ENCODE measurements at places on chromosomes 6 and 20. TPM values are rescaled to one million over a fixed set of nuclear protein-coding genes. Genes with fewer than 3 reads are reported as not detected.

- DNase-seq = no peak
Observed at GRCh38 chr6:30480536-30481156, 8.7 kb upstream of the HLA-E start.

DNA sequence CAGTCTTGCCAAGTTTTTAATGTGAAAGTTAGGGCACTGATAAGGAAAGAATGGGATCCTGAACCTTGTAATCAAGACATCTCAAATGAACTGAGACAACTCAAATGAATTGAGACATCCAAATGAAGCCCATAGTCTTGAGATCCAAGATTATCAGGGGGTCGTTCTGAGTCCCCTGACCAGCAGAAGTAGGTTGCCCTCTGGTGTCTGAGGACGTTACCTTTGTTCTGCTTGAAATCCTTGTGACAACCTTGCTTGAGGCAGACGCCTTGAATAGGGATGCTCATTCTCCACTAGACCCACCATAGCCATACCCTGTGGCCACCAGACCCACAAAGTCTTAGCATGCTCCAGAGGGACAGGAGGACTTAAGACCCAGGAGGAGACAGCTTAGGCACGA is 37.7 kb downstream of the ZBTB9 start:
- DNase-seq = peak; percentile 56

GRCh38 chr6:88631830-88632229 is 331.6 kb downstream of the RNGTT start:
- peak; percentile 49 for DNase-seq

TRIM15 gene
- not detected for total RNA-seq

EFCAB8 gene
- total RNA-seq = not detected

DNA sequence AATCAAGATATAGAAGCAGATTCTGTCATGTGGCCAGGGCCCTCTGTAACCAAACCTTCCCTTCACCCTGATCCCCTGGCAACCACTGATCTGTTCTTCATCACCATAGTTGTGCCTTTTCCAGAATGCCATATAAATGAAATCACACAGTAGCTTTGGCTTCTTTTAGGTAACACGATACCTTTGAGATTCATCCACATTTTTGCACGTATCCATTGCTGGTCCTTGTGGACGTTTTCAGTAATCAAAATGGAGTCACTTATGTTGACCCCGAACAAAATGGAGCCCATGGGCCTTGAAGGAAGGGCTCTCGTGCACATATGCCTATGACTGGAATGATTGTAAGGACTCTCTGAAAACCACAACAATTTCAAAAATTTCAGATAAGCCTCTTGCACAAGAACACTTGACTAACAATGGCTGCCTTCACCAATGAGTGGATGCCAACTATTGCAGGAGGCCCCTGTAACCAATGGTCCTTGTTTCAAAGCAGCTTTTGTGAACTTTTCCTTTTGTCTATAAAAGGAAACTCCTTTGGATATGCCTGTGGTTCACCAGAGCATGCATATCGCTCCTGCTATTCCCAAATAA is 84.3 kb upstream of the RALY start:
- DNase-seq = no peak

DNA sequence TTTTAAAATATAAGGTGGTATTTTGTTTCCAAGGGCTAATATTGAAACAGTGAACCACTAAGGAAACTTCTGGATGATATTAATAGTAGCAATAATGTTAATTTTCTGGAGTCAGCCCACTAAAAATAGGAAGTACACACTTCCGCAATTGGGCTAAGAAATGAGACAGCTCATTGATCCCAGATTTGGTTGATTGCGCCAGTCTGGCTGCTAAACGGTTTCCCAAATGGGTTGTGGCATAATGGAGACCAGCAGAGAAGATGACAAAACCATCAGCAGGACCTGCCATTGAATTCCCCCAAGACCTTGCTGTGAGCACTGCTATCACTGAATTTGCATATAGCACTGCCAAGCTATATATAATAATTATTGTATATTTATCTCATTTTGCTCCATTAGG is 71.2 kb upstream of the SGK1 start:
- DNase-seq = no peak

DNA sequence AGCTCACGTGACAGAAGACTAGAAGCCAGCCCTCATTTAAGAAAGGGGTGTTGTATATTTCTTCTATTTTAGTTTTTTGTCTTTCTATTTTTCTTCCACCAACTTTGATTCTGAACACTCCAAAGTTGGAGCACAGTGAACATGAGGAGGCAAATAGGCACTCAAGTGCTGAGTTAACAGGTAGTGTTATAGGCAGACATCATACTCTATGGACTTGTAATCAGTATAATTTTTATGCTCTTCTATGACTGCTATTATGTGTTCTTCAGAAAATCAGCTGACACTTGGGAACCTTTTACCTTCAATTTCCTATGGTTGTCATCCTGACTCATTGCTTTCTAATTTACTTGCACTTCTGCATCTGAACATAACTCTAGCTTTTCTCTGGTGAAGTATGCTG is 396.3 kb upstream of the EYS start:
- DNase-seq = no peak

DNA sequence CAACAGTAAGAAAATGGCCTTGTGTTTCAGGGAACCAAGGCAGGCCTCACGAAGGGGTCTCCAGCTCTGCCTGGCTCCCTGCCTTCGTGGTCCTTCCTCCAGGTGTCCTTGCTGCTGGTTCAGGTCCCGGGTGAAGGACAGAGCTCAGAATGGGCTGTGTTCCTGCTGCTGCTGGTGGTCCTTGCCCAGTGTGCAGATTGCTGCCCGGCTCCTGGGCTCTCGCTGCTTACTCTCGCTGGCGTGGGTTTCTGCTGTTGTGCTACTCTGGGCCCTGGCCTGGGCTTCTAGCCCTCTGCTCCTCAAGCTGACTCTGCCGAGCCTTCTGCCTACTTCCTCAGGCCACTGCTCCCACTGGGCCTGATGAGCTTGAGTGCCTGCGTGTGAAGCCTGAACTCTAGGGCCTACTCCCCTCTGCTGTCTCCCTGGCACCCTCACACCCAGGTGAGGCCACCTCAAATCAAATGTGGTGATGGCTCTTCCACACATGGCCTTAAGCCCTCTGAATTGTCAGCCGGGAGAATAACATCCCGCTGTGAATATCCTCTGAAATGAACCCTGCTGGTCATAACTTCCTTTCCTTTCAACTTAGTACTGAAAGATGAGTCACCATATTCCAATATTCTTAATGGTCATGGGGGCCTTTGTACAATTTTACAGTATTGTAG is 171.6 kb downstream of the FOXC1 start:
- DNase-seq = no peak

CLIC5 gene
- 0.08 TPM for total RNA-seq

MANEA gene
- total RNA-seq = 13.2 TPM

BMP7 gene
- total RNA-seq = 3.7 TPM

GRCh38 chr6:63897459-63897858 is 261.9 kb downstream of the PHF3 start:
- DNase-seq = no peak

DNA sequence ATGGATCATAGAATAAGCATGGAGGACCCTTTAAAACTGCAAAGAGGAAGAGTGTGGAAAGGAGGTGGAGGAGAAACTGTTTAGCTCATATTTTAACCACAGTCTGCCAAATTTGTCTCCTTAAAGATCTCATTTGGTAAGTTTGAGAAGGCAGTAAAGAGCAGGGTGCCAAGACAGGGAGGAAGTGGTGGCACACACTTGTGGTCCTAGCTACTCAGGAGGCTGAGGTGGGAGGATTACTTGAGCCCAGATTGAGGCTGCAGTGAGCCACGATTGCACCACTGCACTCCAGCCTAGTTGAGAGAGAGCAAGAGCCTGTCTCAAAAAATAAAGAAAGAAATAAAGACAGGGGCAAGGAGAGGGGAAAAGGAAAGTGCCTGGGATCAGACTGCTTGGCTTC is 16.8 kb upstream of the DCBLD1 start:
- DNase-seq = no peak

DNA sequence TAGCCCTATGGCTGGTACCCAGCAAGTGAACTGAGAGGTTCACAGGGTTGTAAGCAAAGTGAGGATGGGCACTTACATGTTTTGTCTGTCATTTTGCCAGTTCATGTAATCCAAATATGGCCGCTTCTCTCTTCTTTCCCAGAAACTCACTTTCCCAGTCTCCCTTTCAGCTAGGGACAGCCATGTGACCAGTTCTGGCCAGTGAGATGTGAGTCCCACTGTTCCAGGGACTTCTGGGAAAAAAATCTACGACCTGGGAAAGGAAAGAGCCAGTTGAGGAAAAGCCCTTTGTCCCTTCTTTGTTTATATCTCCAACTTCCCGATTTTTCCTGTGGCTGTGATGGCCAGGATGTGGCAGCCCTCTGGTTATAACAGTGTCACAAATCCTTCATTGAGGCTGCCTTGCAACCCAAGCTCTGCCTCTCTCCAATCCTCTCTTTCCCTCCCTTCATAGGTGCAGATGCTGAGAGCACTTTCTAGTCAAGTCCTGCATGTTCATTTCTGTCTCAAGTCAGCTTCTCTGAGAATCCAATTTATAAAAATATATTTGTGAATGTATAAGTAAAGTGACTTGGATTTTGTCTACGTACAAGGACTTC is 148.6 kb upstream of the ZFP64 start:
- DNase-seq = no peak

NOX3 gene
- not detected for total RNA-seq

- DNase-seq = no peak
Observed at GRCh38 chr6:162251257-162251656, 476.3 kb downstream of the PRKN start.

DEFB125 gene
- total RNA-seq = not detected

GRCh38 chr20:33053291-33054106 is at the start of gene BPIFB3:
TSS of gene BPIFB3 (plus strand) at chr20:33053903. CDS start at chr20:33055436, 1,533 bp downstream.
- DNase-seq = no peak

GRCh38 chr6:158374020-158374419 is 61.8 kb downstream of the TULP4 start:
- DNase-seq = no peak

THBS2 gene
- total RNA-seq = not detected

DNA sequence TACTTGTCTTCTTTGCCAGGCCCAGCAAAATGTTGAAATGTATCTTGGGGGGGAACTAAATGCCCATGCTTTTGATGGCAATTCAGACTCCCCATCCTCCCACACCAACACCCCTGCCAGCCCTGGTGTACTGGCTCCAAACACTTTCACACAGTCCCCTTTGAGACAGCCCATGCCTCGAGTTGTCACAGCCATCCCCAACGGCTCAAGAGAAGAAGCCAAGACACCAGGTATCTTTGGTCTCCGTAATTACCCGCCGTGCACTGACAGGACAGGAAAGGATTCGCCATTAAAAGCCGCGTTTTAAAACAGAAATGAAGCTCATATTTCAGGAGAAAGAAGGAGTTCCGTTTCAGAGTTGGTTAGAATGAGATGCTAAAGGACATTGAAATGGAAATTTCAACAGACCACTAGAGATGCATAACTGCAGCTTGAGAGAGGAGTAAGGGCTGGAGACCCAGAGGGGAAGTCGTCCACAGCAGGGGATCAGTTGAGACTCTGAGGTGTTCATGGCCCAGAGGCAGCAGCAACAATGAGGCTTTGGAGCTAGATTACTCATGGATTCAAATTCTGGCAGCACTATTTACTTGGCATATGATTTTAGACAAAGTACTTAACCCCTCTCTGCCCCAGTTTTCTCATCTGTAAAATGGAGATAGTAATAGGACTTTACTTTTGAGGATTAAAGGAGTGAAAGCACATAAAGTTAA is 63.5 kb upstream of the ADGRF1 start:
- DNase-seq = no peak

MEP1A gene
- total RNA-seq = not detected

DNA sequence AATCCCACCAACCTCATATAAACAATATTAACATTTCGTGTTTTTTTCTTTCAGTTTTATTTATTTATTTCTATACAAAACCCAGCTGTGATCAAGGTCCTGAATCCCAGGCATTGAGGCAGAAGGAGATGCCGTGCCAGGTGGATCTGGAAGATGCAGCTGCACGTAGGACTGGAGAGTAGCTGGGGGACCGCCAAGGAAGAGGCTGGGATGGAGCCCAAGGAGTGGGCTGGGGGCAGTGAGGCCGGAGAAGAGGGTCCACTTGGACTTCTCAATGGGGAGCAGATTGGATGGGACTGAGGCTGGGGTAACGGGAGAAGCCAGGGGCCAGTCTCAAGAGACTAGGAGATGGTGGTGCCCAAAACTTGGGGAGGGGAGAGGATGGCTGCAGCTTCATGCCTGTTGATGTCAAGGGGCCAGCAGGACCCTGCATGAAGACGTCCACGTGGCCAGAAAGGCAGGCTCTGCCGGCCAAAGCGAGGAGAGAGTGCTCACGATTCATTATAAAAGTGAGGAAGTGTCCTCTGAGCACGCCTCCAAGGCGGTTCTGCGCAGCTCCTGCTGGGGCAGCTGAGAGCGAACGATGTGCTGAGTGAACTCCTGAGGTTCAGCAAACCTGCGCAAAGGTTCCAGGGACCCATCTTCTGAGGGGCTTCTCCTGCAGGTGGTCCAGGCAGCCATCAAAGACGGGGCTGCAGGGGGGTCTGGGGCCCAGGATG is 110.3 kb downstream of the BMP7 start:
- no peak for DNase-seq

PCK1 gene
- total RNA-seq = 13.0 TPM

RCAN2 gene
- total RNA-seq = not detected

FGD2 gene
- 45.7 TPM for total RNA-seq

YIPF3 gene
- total RNA-seq = 41.9 TPM

DNA sequence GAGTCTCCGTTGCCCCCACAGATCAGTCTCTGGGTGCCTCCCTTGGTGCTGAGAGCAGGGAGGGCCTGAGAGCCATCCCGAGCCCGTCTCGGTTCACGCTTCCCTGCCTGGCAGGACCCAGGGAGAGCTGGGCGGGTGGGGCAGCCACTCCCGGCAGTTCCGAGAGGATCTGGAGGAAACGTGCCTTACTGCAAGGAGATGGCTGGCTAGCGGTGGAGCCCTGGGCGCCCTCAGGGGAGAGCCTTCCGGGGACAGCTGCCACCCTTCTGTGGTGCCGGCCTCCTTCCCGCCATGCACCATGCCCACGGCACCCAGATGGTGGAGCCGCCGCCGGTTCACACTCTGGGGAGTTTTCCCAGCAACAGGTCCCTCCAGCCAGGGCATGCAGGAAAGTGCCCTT is 45.8 kb upstream of the SLCO4A1 start:
- no peak for DNase-seq

ACOT8 gene
- total RNA-seq = 28.2 TPM

BTBD3 gene
- 0.26 TPM for total RNA-seq

DNA sequence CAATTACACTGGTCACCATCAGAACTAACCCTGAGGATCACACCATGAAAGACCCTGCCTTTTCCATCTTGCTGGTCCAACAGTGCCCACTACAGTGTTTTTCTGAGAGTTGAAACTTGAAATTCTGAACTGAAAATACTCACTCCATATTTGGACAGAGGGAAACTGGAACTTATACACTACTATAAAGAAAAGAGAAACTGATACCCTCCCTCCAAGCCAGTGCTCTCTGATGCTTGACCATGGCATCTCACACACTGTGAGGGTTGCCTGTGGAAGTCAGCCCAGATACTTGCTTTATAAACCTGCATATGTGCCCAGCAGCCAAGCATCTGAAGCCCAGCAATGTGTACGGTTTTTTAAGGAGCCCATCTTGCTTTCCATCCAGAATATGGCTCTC is 108.7 kb downstream of the FOXA2 start:
- DNase-seq = no peak

C6orf163 gene
- 3.0 TPM for total RNA-seq

MOXD1 gene
- 0.74 TPM for total RNA-seq
